Stimulated activated CD4-positive, alpha-beta T cell treated with anti-CD3 and anti-CD28 coated beads, Interleukin-1b, Interleukin-23, amount 100 ng/mL, for 4 hours (primary cell): ENCODE measurements at places on chromosomes 16 and 17.
A peak's percentile ranks its signal among the peaks of the same experiment; 100 is the strongest.

DNA sequence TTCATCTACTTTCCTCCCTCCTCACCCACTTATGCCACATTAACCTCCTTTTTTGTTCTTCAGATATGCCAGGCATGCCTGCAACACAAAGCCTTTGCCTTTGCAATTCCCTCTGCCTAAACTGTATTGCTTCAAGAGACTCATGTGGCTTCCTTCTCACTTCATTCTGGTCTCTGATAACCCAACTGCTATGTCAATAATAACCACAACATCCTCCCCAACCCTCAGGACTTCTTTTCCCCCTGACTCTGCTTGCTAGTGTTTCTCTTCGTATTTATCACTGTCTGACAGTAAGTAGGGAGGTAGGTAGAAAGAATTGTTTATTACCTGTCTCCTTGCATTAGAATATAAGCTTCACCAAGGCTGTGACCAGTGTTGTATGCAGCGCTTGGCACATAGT lies 22.4 kb downstream of the RBL2 start:
- no peak for DNase-seq

GRCh38 chr17:80477647-80478478 lies 1.5 kb upstream of the NPTX1 start:
- no peak for DNase-seq

GRCh38 chr16:81163671-81164070 lies 67.5 kb upstream of the GCSH start:
- no peak for DNase-seq

- DNase-seq: no peak
Measured at GRCh38 chr17:55731586-55732250, 9.1 kb upstream of the TMEM100 start.

DNA sequence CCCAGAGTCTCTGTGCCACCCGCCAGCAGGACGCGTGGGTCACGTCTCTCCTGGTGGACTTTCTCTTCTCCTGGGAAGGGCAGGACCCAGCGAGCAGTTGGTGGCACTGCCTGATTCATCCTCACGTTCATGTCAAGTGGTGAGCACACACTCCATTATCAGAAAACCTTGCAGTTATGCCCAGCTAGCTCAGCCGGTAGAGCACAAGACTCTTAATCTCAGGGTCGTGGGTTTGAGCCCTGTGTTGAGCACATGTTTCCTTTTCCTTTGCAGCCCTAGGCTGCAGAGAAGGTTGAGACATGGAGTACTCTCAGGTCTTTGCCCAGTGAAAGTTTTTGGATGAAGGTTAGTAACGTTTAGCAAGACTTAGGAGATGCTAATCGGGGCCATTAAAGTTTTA lies 8.0 kb downstream of the OR1F1 start:
- no peak for DNase-seq

- DNase-seq: no peak
Measured at GRCh38 chr17:82107341-82107860, 9.4 kb upstream of the FASN start.

- DNase-seq: no peak
Measured at GRCh38 chr17:65297916-65298315, 160.7 kb downstream of the RGS9 start.

DNA sequence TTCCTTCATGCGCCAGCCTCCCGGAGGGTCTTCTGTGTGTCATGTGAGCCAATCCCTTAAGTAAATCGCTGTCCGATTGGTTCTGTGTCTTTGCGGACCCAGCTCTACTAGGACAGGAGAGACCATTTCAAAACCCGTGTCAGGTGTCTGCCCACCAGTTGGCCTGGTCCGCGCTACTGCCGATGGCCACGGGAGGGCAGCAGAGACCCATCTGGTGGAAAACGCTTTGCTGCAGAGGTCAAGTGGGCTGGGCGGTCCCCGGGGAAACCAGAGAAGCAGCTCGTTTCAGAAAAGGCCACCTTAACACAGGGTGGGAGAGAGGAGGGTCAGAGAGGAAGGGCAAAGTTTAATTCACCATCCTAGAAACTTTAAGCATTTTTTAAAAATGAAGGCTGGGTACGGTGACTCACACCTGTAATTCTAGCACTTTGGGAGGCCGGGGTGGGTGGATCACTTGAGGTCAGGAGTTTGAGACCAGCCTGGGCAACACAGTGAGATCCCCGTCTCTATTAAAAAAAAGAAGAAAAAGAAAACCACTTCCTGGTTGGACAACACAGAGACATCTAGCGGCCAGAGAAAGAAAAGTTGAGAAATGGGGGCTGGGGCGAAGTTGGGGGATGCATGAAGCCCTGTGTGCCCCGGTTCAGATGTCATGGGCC lies 2.8 kb upstream of the CIBAR2 start:
- peak; percentile 83 for DNase-seq

- DNase-seq: no peak
Measured at GRCh38 chr16:7271486-7271885, 61.2 kb upstream of the RBFOX1 start.

DNA sequence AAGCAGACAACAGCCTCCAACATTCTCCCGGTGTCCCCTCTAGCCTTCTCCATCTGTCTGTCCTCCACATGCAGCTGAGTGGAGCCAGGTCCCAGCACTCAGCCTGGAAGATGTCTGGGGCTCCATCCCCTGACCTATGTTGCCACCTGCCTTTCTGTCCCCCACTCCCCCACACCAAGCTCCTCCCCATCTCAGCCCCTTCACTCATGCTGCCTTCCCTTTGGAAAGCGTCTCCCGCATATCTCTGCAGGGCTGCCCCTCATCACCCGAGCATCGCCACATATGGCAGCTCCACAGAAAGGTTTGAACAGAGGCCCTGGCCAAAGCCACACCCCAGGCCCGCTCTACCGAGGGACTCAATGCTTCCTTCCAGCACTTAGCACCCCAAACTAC lies 24.2 kb downstream of the NSMCE1 start:
- no peak for DNase-seq
